Astrocyte of the cerebellum (primary cell): ENCODE measurements at places on chromosomes 2 and 18.

- no peak for DNase-seq
These were observed 325.2 kb downstream of the CYP26B1 start for GRCh38 chr2:71822463-71822862.

DNA sequence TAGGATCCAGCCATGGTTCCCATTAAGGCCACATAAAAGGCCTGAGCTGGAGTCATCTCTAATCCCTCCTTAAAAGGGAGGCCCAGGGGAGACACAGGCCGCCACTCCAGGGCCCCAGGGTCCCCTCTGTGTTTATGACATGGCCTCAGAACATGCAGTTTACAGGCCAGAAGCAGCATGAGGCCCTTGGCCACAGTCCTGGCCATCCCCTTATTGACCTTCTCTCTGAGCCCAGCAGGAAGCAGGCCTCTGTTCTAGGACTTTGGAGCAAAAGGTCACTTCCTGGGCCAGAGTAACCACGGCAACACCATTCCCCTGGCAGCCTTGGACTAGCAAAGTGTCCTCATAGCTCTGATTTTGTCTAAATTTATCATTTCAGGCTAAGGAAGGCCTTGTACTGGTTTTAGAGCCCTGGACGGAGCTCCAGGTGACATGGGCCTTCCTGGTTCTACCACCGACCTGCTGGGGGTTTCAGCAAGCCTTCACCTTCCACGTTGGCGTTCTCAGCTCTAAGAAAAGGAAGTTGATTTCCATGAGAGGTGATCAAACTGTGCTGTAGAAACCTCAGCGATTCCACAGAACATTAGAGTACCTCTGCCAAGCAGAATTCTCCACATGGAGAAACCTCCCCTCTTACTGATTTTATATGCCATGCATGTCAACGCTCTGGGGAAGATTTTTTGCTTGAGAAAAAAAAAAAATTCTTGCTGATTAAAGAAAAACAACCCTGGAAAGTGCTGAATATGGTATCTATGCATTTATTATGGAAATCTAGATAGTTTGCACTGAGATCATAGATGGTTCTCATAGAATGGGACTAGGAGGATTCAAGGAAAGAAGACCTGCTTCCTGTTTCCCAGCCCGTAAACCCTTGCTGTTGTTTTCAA is 53.7 kb downstream of the HS1BP3 start:
- no peak for DNase-seq

DNA sequence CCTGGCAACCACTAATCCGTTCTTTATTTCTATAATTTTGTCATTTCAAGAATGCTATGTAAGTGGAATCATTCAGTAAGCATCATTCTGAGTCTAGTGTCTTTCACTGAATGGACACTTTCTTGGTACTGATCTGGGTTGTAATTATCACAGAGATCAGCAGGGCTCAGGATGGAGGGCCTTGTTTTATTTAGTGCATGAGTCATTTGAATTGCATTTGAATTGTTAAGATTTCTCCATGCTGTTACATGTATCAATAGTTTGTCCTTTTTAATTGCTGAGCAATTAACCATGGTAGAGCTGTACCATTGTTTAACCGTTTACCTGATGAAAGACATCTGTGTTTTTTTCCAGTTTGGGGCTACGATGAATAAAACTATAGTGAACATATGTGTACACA is 256.4 kb downstream of the THSD7B start:
- DNase-seq = no peak

DNA sequence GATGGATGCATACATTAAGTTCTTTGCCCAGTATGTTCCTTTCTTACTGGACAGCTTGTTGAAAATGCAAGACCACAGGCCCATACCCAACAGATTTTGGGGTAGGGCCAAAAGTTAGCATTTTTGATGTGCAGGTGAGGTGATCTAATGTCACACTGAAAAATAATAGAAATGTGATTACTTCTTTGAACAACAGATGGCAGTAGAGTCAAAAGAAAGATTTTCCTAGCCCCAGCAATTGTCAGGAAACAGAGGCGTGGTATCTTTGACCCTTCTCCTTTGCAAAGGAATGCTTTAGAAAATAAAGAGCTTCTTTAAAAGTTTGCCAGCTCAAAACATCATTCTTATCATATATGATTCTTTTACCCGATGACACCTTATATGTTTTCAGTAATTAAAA is 343.6 kb upstream of the SYT4 start:
- DNase-seq = peak; percentile 12

- DNase-seq = no peak
These were observed 56.0 kb downstream of the TEX44 start for GRCh38 chr2:231648579-231649174.

- no peak for DNase-seq
These were observed 205.1 kb downstream of the ZBTB7C start for GRCh38 chr18:48203961-48204666.

GRCh38 chr18:13923221-13923620 is 7.9 kb upstream of the MC2R start:
- DNase-seq = no peak

- DNase-seq = no peak
These were observed 221.5 kb downstream of the RIT2 start for GRCh38 chr18:42893977-42894376.

DNA sequence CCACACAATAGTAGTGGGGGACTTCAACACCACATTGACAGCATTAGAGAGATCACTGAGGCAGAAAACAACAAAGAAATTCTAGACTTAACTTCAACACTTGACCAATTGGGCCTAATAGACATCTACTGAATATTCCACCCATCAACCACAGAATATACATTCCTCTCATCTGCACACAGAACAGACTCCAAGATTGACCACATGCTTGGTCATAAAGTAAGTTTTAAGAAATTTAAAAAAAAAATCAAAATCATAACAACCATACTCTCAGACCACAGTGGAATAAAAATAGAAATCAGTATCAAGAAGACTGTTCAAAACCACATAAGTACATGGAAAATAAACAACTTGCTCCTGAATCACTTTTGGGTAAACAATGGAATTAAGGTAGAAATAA is 9.0 kb upstream of the FLACC1 start:
- peak; percentile 51 for DNase-seq

DNA sequence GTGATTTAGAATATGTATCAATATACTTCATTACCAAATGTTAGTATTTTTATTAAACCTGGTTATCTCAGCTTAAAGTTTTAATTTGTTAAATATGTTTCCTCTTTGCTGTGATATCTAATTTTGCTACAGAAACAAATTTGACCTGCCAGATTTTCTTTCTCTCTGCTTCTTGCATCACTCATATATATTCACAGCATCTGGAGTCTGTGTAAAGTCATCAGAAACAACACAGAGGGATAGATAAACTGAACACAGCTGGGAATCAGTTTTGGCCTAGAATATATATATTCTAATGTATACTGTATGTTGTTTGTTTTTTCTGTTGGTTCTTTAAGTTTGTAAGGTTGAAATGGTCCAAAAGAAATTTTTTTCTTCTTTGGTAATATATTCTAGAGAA is 8.5 kb downstream of the PSMD14 start:
- DNase-seq = no peak

GRCh38 chr18:66825347-66825746 is 221.5 kb upstream of the CDH19 start:
- DNase-seq = no peak
